ENCODE measurements at places on chromosomes 13 and 19. TPM values are rescaled to one million over a fixed set of nuclear protein-coding genes. Genes with fewer than 3 reads are reported as not detected.

Gene ZNF155
- total RNA-seq, result 2.7 TPM

Gene B3GNT3
- total RNA-seq, result 4.7 TPM

Gene ZNF625
- total RNA-seq, result not detected

Gene NKG7
- not detected for total RNA-seq

Gene DMPK
- total RNA-seq, result 57.5 TPM
